ENCODE measurements at places on chromosomes 3 and 15. TPM values are rescaled to one million over a fixed set of nuclear protein-coding genes. Genes with fewer than 3 reads are reported as not detected.

Gene ALDH1L1
- total RNA-seq, result 23.2 TPM

Gene GRK7
- total RNA-seq, result not detected

Gene SCAPER
- total RNA-seq, result 28.2 TPM

Gene USP50
- total RNA-seq, result not detected

Gene FOXL2
- not detected for total RNA-seq

Gene EFCAB12
- not detected for total RNA-seq

Gene NRROS
- total RNA-seq, result 7.5 TPM

Gene NOX5
- total RNA-seq, result not detected

Gene PLA2G4D
- total RNA-seq, result not detected

Gene AMT
- total RNA-seq, result 16.1 TPM

Gene TICRR
- total RNA-seq, result 0.14 TPM

Gene TTLL13
- not detected for total RNA-seq

Gene MAP1A
- 25.2 TPM for total RNA-seq

Gene ABCC5
- 23.2 TPM for total RNA-seq

Gene TRIM71
- total RNA-seq, result not detected

Gene EPB42
- not detected for total RNA-seq

Gene LRRIQ4
- not detected for total RNA-seq

Gene LSAMP
- total RNA-seq, result 23.5 TPM

Gene SPSB4
- 0.16 TPM for total RNA-seq

Gene SELENOT
- 80.4 TPM for total RNA-seq

Gene DLL4
- 5.4 TPM for total RNA-seq

Data from sigmoid colon (tissue), 7 donors.